Omental fat pad (tissue), 4 donors: ENCODE measurements at places on chromosomes 11 and 22. TPM values are rescaled to one million over a fixed set of nuclear protein-coding genes. Genes with fewer than 3 reads are reported as not detected.

DNA sequence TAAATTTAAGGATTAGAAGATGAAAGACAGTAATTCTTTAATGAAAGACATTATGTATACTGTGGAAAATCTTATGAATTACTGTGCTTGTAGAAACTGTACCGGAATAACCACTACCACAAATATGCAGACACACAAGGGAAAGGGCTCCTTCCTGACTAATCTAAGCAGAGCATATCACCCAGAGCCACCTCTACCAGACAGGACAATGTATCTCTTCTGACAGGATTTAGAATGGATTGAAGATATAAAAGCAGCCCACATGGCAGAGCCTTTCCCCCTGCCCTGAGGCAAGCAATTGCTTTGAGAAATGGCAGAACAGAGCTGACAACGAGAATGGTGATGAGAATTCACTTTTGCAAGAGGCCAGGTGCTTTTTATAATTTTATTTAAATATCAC, 144.1 kb downstream of the NOX4 start:
- no peak for DNase-seq

DNA sequence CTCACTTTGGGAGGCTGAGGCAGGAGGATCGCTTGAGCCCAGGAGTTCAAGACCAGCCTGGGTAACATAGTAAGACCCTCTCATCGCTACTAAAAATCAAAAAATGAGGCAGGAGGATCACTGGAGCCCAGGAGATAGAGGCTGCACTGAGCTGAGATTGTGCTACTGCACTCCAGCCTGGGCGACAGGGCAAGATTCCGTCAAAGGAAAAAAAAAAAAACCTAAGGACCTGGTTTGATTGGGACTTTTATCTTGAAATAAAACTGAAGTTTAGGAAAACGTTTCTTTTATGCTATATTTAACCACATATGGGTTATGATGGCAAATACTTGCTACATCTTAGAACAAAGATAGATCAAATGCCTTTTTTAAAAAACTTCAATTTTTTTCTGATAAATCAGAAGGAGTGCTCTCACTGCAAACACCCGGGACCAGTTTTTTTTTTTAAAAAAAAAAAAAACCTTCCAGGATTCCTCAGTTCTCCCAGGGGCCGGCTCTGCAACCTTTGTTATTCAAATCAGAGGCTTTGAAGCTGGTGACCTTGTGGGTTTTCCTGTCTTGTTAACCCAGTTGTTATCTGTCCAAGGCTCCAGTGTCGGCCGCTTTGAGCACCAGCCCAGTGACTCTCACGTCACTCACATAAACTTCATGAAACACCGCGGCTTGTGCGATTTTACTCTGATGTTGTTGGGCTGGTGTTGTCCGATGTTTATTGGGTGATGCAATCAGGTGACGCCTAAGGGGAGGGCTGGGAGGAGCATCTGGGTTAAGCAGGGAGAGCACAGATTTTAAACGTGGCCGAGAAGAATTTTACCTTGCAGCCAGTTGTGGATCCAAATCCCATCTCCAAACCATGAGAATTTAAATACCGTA, 24.7 kb upstream of the SLC22A12 start:
- DNase-seq = peak; percentile 58

Gene IL18
- total RNA-seq = 34.0 TPM

Gene LDHAL6A
- not detected for total RNA-seq
